Foreskin melanocyte (primary cell): ENCODE measurements at places on chromosomes 16 and 17.

GRCh38 chr16:50611995-50612848 lies 64.0 kb downstream of the NKD1 start:
- no peak for DNase-seq

DNA sequence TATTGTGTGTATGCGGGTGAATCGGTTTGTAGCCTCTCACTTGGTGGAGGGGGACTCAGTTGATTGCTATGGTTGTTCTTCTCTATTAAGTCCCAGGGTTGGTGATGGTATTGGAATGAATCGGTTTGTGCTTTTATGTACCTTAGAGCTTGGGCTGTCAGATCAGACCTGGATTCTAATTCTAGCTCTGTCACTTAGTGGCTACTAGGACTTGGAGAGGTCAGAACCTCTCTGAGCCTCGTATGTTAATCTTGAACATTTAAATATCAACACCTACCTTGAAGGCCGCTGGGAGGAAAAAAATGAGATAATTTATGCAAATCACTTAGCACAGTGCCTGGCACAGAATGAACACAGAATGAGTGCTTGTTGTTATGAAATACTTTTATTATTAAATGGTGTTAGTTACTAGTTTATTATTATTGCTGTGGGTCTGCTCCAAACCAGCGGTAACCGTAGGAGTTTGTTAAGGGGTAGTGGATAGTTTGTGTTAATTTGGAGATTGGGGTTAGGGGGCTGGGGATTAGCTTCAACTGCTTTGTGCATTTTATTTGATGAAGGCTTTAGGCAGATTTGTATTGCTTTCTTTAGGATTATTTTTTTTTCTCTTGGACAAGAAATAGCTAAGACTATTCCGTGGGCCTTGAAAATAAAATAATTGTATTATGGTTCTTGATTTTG lies 3.5 kb downstream of the KDM6B start:
- DNase-seq = no peak

DNA sequence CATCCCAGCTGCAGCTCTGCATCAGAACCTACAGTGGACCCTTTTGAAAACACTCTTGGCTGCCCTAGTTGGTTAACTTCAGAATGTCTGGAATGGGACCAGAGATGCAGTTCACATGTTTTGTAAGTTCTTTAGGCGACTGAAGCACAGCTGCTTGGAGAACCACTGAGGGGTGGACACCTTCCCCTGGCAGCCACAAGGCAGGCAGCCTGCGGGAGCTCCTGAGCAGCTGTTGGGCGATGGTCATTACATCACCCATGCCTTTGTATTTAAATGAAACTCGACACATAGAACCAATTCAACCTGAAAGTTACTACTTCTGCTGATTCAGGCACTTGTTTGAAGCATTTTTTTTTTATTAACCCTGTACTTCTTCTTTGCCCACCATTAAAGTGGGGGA lies 151.5 kb downstream of the LGALS9B start:
- no peak for DNase-seq

DNA sequence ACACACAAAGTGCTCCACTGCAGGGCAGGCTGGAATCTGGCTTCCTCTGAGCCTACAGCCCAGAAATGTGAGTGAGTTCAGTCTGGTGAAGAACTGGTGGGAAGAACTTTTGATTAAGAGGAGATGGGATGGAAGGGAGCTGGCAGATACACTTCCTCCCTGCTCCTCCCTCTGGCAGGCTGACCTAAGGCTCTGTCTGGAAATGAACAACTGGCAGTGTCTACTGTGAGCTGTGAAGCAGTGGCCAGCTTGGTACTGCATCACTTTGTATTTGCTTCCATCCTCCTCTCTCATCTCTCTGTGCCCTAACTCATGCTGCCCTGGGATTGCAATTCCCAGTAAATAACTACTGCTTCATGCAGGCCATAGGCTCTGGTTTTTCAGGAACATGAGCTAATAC lies 45.6 kb downstream of the MAF start:
- no peak for DNase-seq

GRCh38 chr16:81321039-81321438 lies 6.3 kb downstream of the GAN start:
- DNase-seq = no peak

- DNase-seq = no peak
Measured at GRCh38 chr16:67312719-67313118, 13.8 kb downstream of the KCTD19 start.

GRCh38 chr17:416293-417206 lies 63.9 kb upstream of the RPH3AL start:
- no peak for DNase-seq

- no peak for DNase-seq
Measured at GRCh38 chr17:80051681-80052080, 15.2 kb downstream of the CCDC40 start.

DNA sequence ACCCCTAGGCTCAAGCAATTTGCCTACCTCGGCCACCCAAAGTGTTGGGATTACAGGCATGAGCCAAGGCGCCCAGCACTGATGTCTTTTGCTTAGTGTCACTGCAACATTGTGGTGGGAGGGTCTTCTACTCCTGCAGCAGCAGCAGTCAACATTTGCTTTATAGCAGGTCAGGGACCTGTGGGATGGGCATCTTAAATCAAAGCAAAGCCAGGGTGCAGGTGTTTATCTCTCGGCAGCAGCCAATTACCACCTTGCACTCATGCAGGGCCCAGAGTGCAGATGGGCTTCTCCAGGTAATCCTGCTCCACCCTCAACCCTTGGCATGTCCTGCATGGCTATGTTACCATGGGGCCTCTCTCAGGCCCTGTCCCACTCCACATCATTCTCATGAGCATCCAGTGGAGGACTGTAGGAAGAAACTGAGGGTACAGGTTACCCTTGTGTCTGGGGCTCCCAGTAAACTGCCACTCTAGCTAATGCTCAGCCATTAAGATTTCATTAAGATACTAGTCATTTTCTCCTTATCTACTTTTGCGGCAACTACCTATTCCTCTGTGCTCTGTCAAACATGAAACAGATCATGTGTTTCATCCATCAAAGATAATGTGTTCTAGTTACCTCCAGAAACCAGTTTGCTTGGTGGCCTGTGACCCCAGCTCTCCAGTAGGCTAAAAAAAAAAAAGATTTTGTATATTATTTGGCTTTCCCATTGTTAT lies 16.8 kb downstream of the ADGRG5 start:
- no peak for DNase-seq

DNA sequence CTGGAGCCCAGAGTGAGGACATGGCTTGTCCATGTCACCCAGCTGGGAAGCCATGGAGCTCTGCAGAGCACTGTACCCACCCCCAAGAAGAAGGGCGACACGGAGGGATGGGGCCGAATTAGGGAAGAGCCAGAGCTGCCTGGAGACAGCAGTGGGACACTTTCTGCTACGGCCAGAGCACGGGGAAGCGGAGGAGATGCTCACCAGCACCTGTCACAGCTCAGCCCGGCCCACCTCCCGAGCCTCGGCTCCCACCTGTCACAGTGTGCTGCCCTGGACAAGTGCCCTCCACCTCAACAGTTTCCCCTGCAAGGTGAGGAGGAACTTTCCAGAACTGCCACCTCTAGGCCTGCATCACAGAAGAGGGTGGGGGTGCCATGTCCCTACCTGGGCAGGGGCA lies 36.4 kb downstream of the PEMT start:
- no peak for DNase-seq
